Sigmoid colon (tissue), 7 donors: ENCODE measurements at places on chromosomes 4 and X. TPM values are rescaled to one million over a fixed set of nuclear protein-coding genes. Genes with fewer than 3 reads are reported as not detected.

The LUZP4 gene
- polyA plus RNA-seq: not detected

DNA sequence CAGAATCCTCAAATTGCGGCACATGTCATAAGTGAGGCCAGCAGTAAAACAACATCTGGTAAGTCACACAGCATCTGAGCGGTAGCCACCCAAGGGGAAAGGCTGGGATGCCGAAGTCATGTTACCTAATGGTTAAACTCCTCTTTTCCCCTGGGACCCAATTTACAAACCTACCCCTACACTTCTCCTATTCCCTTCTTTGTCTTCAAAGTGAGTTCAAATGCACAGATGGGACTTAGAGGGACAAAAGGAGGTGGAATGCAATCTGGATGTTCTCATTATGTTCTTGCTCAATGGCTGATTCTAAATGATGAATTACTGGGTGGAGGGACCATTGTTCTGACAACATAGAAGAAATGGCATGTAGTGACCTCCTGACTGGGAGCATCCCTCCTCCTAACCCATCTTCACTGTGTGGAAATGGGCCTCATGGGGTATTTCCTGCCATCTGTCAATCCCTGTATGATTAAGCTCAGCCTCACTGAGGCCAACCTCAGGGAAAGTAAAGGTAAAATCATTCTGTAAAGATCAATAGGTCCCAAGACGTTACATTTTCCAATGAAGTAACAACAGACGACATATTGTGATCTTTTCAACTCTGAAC lies 8.5 kb downstream of the CD40LG start:
- no peak for DNase-seq

DNA sequence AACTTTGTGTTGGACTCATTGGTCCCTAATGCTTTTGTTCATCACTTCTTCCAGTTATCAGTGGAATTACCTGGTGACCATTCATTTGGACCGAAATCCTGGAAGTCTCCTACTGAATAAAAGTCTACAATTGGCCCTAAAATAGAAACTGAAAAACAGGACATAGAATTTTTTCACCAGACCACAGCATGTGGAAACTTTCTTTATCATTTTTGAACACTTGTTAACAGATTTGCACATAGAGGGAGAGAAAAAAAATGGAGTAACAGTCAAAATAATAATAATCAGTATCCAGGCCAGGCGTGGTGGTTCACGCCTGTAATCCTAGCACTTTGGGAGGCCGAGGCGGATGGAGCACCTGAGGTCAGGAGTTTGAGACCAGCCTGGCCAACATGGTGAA lies 7.1 kb downstream of the EPGN start:
- DNase-seq: no peak

The NONO gene
- polyA plus RNA-seq: 87.1 TPM

GRCh38 chr4:174663216-174663615 lies 140.9 kb upstream of the HPGD start:
- DNase-seq: no peak

DNA sequence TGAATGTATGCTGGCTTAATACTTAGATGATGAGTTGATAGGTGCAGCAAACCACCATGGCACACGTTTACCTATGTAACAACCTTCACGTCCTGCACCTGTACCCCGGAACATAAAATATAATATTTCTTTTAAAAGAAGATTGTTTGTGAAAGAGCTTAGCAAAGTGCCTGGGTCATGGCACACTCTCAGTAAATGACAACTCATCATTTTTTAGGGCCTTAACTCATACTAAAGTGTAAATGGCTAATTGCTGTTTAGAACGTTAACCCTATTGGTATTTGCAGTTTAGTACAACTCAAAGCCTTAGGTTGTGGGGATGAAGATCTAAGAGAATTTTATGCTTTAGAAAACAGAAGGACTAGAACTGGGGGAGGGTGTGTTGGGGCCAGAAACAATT lies 67.7 kb downstream of the SEL1L3 start:
- DNase-seq: no peak

DNA sequence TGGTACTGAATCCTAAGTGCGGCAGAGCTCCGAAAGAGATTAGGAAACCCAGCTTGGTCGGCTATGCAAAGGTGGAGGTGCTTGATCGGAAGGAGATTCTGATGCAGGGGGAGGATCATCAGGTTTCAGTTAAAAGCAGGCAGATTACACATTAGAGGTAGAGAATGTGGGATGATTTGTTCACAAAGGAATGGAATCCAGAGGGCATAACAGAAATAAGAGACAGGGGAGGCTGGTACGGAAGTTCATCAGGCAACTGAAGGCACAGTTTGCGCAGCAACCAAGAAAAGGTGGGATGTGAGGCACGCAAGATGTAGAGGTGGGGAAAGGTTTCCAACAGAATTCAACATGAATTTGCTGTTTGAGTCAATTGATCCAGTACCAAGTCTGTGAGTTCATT lies 424 bp upstream of the ZNF330 start:
- DNase-seq: no peak

GRCh38 chrX:30748342-30748960 lies 95.2 kb downstream of the GK start:
- DNase-seq: no peak

The GPRASP2 gene
- 4.3 TPM for polyA plus RNA-seq

The TFE3 gene
- 21.0 TPM for polyA plus RNA-seq

DNA sequence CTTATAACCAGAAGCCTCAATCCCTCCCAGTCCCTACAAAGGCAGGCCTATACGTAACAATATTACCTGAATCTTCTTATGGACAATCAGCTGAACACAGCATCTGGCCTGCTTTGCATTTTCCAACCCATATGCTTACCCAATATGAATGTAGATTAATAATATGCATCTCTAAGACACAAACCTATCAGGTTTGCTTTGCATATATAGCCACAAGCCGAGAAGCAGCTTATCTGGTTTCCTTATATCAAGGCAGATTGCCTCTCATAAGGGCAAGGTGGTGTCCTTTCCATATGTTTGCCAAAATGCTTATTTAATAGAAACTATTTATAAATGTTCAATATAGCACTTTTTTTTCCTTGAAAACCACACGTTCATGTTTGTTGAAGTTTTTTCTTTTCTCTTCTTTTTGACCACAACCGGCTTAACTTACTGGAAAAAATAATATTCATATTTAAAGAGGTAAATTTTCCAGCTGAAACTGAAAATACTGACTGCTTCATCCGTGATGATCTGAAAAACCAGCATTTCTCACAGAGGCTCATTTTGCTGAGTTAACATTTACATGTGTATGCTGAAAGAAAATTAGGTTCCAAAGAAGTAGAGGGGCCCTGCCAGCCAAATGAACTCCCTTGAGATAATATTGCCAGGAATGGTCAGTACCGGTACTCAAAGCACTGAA lies 3.8 kb downstream of the IL21 start:
- no peak for DNase-seq

DNA sequence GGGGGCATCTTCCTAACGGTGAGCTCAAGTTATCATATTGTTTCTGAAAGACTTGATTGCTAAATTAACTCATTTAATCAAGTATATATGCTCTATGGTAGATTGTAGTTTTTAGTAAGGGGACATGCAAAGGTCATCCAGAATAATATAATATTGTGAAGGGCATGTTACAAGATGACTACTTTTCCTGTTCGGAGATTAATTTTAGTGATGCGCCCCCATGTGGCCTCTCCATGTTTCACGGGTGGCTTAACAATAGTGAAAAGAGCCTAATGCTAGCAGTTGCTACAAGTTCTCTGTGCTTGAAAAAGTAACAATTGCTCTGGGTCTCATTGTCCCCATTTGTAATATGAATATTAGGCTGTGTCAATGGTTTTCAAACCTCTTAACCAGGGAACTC lies 12.2 kb downstream of the SMPX start:
- DNase-seq: no peak

GRCh38 chr4:104973708-104974107 lies 173.0 kb upstream of the TET2 start:
- no peak for DNase-seq

The TEC gene
- 1.2 TPM for polyA plus RNA-seq

The CASP6 gene
- polyA plus RNA-seq: 87.1 TPM

The KLB gene
- polyA plus RNA-seq: 1.6 TPM

The DMRTC1B gene
- not detected for polyA plus RNA-seq

DNA sequence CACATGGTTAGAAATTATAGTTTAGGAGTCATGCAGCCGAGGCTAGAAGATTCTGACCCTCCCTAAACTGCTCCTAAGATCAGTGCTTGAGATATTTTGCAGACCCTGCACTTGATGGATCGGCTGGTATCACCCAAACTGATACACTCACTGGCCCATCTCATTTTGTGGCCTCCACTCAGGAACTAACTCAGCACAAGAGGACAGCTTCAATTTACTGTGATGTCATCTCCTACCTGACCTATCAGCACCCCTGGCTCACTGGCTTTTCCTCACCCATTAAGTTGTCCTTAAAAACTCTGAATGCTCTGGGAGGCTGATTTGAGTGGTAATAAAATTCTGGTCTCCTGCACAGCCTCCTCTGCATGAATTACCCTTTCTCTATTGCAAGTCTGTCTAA lies 450.9 kb downstream of the PCDH10 start:
- DNase-seq: no peak

The TLL1 gene
- 0.60 TPM for polyA plus RNA-seq
